H1 (cell line): ENCODE measurements at places on chromosomes 2 and 18. TPM values are rescaled to one million over a fixed set of nuclear protein-coding genes. Genes with fewer than 3 reads are reported as not detected.

GRCh38 chr2:11745613-11746375 lies 638 bp upstream of the LPIN1 start:
- H3K4me3 ChIP-seq = no peak overlapping the region
- no peak overlapping the region for H3K27ac ChIP-seq
- DNase-seq = no peak
- H3K36me3 ChIP-seq = no peaks in the 10 kb centered on the region

GRCh38 chr2:183164650-183165015 lies 40.4 kb downstream of the NUP35 start:
- no peak for DNase-seq
- H3K4me1 ChIP-seq = no peaks in the 10 kb centered on the region
- H3K27me3 ChIP-seq = no peaks in the 10 kb centered on the region

- H3K4me3 ChIP-seq = no peak overlapping the region
- no peaks in the 10 kb centered on the region for H3K36me3 ChIP-seq
- no peaks in the 10 kb centered on the region for H3K27me3 ChIP-seq
- H3K27ac ChIP-seq = no peak overlapping the region
- DNase-seq = no peak
These were observed 11.5 kb downstream of the ANKRD29 start for GRCh38 chr18:23650968-23651927.

- no peak overlapping the region for H3K27ac ChIP-seq
- H3K27me3 ChIP-seq = no peaks in the 10 kb centered on the region
- no peaks in the 10 kb centered on the region for H3K4me1 ChIP-seq
- H3K4me3 ChIP-seq = no peak overlapping the region
- H3K36me3 ChIP-seq = no peaks in the 10 kb centered on the region
These were observed 263.4 kb downstream of the PTPRM start for GRCh38 chr18:7830468-7830867.

The PROKR1 gene
- 3.9 and 4.0 TPM in 2 replicates for total RNA-seq

DNA sequence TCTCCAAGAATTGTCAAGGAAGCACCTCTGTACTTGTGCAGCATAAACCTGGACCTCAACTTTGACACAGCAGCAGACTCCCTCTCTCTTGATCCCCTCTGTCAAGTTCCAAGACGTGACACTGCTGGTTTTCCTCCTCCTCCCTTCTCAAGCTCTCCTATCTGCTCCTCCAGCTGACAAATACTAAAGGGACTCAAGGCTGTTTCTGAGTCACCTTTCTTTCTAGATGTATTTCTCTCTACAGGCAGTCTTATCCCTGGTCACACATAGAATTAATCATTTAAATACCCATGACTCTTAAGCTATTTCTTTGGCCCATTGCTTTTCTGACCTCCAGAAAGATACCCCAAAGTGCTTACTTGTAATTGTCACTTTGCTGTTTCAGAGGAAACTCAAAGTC lies 53.5 kb downstream of the SEPTIN10 start:
- H3K36me3 ChIP-seq = no peaks in the 10 kb centered on the region; the same call in 1 of the 2 replicates
- DNase-seq = no peak
- no peaks in the 10 kb centered on the region for H3K27me3 ChIP-seq
- H3K4me3 ChIP-seq = no peak overlapping the region
- no peak overlapping the region for H3K27ac ChIP-seq

DNA sequence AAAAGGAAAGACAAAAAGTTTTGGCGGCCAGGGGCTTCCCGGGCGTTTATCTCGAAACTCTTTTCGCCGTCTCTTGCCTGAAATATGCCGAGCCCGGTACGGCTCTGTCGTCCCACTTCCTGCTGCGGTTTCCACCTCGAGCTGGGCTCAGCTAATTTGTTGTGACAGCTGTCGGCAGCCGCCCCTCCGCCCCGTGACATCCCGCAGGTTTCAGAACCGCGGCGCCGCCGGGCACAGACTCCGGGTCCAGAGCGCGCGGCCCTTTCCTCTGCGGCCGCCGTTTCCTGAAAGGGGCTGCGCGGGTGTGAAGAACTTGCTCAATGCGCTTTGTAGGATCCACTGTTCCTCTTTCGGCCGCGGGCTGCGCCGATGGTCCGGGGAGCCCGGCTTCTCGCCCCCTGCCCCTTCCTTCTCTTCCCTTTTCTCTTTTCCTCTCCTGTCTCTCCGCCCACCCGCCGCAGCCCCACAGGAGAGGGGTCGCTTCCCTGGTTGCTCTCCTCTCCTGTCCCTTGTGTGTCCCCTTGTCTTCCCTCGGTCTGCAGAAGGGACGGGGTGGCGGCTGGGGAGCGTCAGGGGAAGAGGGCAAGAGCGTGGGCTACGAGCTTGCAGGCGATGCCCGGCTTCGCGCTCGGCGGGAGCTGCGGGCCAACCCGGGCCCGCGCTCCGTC lies 648 bp downstream of the ARID5A start:
- no peaks in the 10 kb centered on the region for H3K36me3 ChIP-seq
- no peak for DNase-seq
- H3K27me3 ChIP-seq = peaks cover 10% of the 10 kb centered on the region
- no peak overlapping the region for H3K27ac ChIP-seq

DNA sequence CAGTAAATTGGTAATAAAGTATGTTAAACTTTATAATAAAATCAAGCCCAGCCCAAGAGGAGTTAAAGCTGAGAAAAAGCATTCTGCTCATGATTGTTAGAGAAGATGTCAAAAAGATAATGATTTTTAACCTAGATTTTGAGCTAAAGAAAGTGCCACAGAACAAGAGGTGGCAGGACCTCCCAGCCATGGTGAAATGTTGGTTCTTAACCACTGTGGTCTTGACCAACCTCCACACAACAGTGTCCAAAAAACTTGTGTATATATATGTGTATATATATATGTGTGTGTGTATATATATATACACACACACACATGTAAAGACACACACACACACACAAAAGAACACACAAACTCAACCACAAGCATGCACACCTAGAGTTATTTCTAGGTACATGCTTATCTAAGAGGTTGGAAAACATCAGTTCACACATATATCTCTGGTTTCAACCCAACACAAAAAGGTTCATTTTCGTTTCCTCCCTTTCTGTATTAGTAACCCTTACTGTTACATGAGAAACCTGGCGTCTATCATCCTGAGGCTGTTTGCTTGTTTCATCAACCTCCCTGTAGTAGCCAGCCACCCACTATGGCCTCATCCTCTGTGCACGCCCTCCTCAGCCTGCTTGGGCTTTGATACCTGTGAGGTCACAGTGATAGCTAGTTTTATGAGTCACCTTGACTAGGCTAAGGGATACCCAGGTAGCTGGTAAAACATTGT lies 631.8 kb upstream of the ID2 start:
- H3K4me3 ChIP-seq = no peak overlapping the region
- H3K27ac ChIP-seq = no peak overlapping the region
- no peaks in the 10 kb centered on the region for H3K4me1 ChIP-seq
- no peaks in the 10 kb centered on the region for H3K27me3 ChIP-seq

- no peaks in the 10 kb centered on the region for H3K27me3 ChIP-seq
- H3K4me3 ChIP-seq = no peak overlapping the region
- no peaks in the 10 kb centered on the region for H3K36me3 ChIP-seq
- no peaks in the 10 kb centered on the region for H3K4me1 ChIP-seq
These were observed 30.5 kb upstream of the ATP8B1 start for GRCh38 chr18:57833441-57834101.

DNA sequence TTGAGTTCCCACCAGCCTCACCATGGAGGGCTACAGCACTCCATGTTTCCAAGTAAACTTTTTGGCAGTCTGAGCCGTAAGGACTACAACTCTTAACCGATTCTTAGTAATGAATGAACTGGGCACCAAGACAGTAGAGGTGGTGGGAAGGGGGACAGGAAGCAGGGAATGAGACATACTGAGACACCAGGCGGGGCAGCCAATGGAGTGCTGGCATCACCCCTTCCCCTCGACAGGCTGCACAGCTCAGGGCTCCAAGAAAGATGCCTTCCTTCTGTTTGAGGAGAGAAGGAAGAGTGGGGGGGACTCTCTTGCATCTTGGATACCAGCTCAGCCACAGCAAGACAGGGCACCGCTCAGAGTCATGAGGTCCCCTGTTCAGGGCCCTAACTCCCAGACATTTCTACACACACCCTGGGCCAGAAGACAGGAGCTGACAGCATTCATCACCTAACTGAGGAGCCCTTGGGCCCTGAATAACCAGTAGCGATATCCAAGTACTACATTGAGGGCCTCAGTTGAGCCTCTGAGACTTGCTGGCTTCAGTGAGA lies 45.2 kb downstream of the USP34 start:
- H3K4me3 ChIP-seq = no peak overlapping the region
- peaks cover 3% of the 10 kb centered on the region for H3K4me1 ChIP-seq
- no peaks in the 10 kb centered on the region for H3K27me3 ChIP-seq
- no peaks in the 10 kb centered on the region for H3K36me3 ChIP-seq

GRCh38 chr18:10482363-10482984 lies 28.0 kb downstream of the APCDD1 start:
- H3K27ac ChIP-seq = no peak overlapping the region
- no peaks in the 10 kb centered on the region for H3K36me3 ChIP-seq
- no peak overlapping the region for H3K4me3 ChIP-seq
- H3K27me3 ChIP-seq = peaks cover 21% of the 10 kb centered on the region

The TXNDC2 gene
- 0.09 TPM in 1 of 2 replicates, not detected in the other for total RNA-seq

GRCh38 chr2:28360718-28361293 lies 31.9 kb upstream of the FOSL2 start:
- no peak overlapping the region for H3K27ac ChIP-seq
- DNase-seq = no peak
- no peaks in the 10 kb centered on the region for H3K36me3 ChIP-seq
- no peaks in the 10 kb centered on the region; the same call in 1 of the 2 replicates for H3K27me3 ChIP-seq

The IL1RN gene
- not detected in 2 replicates for total RNA-seq

The SETBP1 gene
- 4.6 and 6.5 TPM in 2 replicates for total RNA-seq

DNA sequence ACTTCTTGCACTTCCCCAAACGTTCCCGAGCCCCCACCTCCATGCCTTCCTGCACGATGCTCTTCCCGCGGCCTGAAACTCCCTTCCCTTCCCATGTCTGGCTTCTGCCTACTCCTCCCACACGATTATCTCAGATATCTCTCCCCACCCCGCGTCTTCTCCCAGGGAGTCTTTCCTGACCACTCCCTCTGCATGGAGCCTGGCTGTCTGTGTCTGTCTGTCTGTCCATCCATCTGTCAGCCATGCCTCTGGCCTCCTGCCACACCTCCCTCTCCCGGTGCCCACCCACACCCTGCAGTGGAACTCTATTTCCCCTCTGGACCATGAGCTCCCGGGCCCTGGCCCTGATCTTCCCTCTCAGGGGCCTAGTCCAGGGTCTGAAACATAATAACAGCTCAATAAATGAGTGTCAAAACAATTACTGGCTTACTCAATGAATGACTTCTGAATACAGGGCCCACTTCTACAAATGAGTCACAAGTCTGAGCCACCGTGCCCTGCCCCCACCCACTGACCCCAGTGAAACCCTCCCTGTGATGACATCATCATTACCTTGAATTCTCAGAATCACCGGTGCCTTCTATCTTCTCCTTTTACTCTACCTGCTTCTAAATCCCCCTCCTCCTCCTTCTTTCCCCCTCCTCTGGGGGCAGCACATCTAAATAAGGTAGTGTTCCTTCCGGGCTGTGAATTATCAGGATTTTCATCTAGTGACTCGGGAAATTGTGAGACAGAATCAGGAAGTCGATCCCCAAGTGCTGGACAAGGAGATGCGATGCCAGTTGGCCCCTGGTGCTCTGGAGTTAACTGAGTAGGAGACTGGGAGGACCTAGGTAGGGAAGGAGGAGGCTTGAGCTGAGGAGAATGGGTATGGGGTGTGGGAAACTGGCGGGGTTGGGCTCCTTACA lies 46.1 kb upstream of the PLB1 start:
- H3K4me1 ChIP-seq = no peaks in the 10 kb centered on the region; the same call in 1 of the 2 replicates
- no peak for DNase-seq
- H3K27me3 ChIP-seq = no peaks in the 10 kb centered on the region
- no peaks in the 10 kb centered on the region for H3K36me3 ChIP-seq
- H3K27ac ChIP-seq = no peak overlapping the region

GRCh38 chr18:61731693-61732376 lies 161.0 kb downstream of the RNF152 start:
- no peaks in the 10 kb centered on the region for H3K27me3 ChIP-seq
- no peak overlapping the region for H3K4me3 ChIP-seq
- no peak for DNase-seq
- H3K4me1 ChIP-seq = no peaks in the 10 kb centered on the region
- no peaks in the 10 kb centered on the region for H3K36me3 ChIP-seq

GRCh38 chr2:148615381-148615841 lies 29.1 kb upstream of the EPC2 start:
- DNase-seq = no peak
- H3K4me3 ChIP-seq = no peak overlapping the region
- peaks cover 3% of the 10 kb centered on the region; the same call in 1 of the 2 replicates for H3K4me1 ChIP-seq
- H3K36me3 ChIP-seq = no peaks in the 10 kb centered on the region

GRCh38 chr2:160463245-160463644 lies 30.4 kb downstream of the RBMS1 start:
- H3K36me3 ChIP-seq = no peaks in the 10 kb centered on the region
- no peak overlapping the region for H3K27ac ChIP-seq
- H3K27me3 ChIP-seq = no peaks in the 10 kb centered on the region
- no peak for DNase-seq
- no peak overlapping the region for H3K4me3 ChIP-seq

The IL1RL2 gene
- not detected in 2 replicates for total RNA-seq

The PDCD1 gene
- 0.48 and 0.73 TPM in 2 replicates for total RNA-seq

The LDLRAD4 gene
- total RNA-seq = 1.2 and 1.4 TPM in 2 replicates

GRCh38 chr2:74020702-74021406 lies 36.1 kb downstream of the TET3 start:
- no peaks in the 10 kb centered on the region for H3K27me3 ChIP-seq
- DNase-seq = no peak
- no peak overlapping the region for H3K27ac ChIP-seq
- no peaks in the 10 kb centered on the region for H3K36me3 ChIP-seq
- H3K4me1 ChIP-seq = peaks cover 11% of the 10 kb centered on the region
- no peak overlapping the region for H3K4me3 ChIP-seq

DNA sequence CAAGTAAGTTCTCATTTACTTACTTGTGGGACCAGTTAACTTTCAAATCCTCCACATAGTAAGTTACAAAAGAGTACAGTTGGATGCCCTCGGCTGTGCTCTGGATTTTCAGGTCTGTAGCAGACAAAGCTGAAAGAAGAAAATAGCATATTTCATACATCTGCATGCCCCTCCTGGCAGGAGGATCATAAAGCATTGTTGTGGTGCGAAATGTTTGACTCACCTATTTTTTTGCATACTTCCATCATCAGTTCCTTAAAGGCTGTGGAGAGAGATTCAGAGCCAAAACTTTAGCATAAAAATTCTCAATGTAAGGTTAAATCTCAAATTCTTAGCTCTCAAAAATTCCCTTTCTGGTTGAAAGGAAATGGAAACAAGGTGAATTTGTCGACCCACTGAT lies 70.8 kb upstream of the LPIN2 start:
- no peak overlapping the region for H3K4me3 ChIP-seq
- no peaks in the 10 kb centered on the region for H3K36me3 ChIP-seq
- no peak overlapping the region for H3K27ac ChIP-seq
- no peaks in the 10 kb centered on the region for H3K27me3 ChIP-seq

- no peak overlapping the region for H3K4me3 ChIP-seq
- no peaks in the 10 kb centered on the region for H3K4me1 ChIP-seq
- H3K27ac ChIP-seq = no peak overlapping the region
- no peaks in the 10 kb centered on the region for H3K27me3 ChIP-seq
These were observed 64.1 kb upstream of the NDUFV2 start for GRCh38 chr18:9038277-9038871.
